ENCODE measurements at places on chromosomes 7 and 10.

DNA sequence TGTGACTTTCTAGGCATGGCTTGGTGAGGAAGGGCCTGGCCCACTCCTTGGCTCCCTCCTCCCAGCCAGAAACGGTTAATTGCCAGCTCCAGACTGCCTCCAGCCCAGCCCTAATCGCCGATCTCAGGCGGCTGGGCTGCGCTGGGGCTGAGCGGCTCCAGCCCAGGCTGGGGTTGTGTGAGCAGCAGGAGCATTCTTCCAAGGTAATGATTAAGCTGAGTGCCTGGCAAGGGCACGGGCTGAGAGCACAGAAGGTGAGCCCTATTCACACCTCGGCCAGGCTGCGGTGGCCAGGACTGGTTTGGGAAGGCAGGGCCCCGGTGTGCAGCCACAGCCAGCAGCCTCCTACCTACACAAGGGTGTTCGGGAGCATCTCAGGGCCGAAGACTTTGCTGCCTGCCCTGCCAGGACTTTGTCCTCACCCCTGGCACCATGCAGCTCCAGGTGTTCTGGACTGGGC, at the start of gene TMEM72:
TMEM72 (plus strand) TSS at position 257 of the 460 bp plus-strand sequence; CDS start at position 433, 176 bp downstream.
- DNase-seq = peak; percentile 76

DNA sequence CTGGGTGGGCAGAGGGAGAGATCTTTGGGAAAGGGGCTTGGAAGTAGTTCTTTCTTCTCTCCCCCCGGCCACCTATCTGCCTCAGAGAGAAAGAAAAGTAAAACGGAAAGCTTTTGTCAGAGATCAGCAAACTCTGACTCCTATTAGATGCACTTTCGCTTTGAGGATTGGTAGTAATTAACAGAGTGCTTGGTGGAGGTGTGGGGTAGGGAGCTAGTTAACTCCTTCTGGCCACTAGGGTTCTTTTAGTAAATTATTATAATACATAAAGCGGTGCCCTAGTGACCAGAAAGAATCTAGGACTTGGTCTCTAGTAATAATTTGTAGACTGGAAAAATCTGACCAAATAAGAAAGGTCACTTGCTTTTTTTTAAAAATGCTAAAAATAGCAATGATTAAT, 54.6 kb downstream of the CPVL start:
- no peak for DNase-seq

DNA sequence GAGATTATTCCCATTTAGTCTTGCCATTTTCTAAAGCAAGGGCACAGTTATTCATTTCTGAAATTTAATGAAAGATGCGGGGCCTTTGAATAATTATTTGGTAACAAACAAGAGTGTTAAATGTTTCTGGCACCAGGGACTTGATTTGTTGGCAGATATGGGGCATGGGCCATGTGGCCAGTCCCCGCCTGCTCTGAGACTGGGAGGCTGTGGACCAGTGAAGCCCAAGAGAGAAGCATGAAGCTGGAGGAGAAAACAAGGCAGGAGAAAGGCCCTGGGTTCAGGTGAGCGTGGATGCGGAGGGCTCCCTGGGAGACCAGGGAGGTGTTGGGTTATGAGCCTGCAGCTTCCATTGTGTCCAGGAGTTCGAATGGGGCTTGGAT, 378.5 kb downstream of the TCERG1L start:
- DNase-seq = no peak

DNA sequence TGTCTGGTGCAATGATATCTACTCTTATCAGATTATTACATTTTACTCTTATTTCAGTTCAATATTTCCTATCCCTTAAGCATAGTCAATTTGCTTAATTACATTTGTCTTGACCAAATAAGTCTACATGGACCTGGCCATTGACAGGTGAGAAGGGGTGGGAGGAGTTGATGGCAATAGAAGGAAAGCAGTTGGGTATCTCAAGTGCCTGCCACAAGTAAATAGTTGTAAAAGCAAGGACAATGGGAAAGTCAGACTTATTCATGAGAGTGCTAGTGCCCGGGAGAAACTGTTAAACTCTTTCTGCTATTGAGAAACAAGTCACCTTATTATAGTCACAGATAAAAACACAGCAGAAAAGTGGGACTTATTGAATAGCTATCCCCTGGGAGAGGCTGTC, 32.4 kb upstream of the HGF start:
- DNase-seq = no peak

- DNase-seq = no peak
Measured at GRCh38 chr7:156127166-156128134, 315.2 kb upstream of the SHH start.

DNA sequence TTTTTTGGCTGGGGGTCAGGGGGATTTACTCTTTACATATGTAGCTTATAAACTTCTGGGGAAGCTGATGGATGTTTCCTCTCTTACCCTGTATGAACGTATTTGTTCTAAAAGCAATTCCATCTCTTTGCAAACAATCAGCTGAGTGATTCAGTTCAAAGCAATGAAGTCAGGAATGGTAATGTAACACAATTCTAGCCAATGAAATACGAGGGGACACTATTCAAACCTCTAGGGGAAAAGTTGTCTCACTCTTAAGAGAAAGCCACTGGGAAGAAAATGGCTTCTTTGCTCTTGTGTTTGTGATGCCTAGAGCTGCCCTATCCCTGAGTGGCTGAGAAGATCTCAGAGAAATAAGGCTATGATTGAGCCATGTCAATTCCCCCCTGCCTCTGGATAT, 134.8 kb upstream of the SEMA3C start:
- no peak for DNase-seq

DNA sequence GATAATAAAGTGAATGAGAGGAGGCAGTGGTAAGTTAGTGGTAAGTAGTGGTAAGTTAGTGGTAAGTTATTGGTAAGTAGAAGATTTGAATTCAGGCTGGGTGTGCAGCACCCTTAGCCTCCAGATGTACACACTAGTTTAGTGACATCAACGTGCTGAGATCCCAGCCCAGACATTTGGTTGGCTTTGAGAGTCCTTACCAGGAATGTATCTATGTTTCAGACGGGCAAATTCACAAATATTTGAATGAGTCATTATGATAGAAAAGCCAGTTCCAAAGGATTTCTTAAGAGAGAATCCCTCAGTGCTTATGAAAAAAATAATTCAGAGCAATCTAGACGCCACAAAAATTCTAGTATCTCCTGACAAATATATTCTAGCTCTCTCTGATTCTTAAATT, 70.0 kb downstream of the ARL4A start:
- no peak for DNase-seq

- DNase-seq = no peak
Measured at GRCh38 chr7:123573341-123573740, 15.7 kb upstream of the NDUFA5 start.

GRCh38 chr10:69412232-69412790, 4.4 kb downstream of the TACR2 start:
- DNase-seq = no peak

GRCh38 chr7:135199439-135199838, 11.9 kb downstream of the WDR91 start:
- no peak for DNase-seq

GRCh38 chr10:126787201-126787600, 116.7 kb upstream of the C10orf90 start:
- no peak for DNase-seq

- DNase-seq = no peak
Measured at GRCh38 chr10:132847856-132848255, 61.9 kb upstream of the NKX6-2 start.

DNA sequence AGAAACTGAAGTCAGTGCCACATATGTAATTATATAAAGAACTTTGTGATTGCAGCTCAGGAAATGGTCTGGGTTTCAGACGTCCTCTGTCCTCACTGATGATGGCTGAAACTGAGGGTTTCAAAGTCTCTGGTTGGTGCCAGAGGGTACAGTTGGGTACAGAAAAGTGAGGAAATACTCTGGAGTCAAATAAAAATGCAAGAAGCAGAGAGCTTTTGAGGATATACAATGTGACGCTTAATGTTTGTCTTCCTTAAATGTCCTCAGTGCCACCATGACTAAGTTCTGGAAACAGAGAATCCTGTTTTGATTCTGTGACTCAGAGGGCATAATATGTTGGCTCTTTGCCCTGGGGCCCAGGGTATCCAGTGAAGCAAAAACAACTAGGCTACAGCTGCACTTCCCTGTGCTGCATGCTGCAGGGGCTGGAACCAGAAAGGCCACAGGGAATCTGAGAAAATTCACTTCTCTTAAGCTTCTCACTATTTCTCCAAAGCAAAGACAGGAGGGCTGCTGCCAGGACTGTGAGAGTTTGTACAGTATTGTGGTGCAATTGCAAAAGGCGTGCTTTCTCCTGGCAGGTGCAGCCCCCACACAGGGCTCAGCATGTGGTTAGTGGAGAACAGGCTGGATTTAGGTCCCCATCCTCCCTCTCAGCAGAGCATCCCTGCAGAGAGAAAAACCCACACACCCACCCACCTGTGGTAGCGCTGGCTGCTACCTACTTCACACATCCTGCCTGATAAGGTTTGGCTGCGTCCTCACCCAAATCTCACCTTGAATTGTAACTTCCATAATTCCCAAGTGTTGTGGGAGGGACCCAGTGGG, 169.5 kb upstream of the SVIL start:
- peak; percentile 59 for DNase-seq

DNA sequence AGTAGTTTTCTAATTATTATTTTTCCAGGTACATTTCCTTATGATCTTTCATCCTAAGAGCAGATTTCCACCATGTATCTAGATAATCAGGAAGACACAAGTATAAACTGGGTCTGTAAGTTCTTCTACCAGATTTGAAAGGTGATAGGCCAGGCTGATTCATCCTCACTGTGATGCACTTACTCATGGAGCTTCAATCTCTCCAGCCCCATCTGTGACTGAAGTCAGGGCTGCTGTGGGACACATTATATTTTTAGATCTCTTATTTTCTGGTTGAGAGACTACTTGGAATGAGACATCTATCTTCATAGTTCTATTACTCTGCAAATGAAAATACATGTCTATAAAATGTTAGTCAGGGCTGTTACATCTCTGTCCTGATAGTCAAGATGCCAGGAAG, 85.5 kb upstream of the SLC25A13 start:
- DNase-seq = no peak

DNA sequence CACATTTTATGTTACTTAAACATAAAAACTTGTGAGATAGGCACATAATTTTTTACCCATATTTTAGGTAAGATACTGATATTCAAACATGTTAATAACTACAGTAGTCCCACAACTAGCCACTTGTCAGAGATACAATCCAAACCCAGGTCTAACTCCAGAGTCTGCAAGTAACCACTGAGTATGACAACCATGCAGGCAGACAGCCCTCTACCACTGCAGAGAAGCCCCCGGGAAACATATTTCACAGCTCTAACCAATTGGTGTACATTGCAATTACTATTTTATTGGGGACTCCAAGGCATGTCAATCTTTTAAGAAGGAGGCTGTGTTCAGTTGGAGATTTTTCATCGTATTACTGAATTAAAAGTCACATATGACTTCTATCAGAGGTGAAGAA, 107.2 kb upstream of the FAM133B start:
- no peak for DNase-seq

DNA sequence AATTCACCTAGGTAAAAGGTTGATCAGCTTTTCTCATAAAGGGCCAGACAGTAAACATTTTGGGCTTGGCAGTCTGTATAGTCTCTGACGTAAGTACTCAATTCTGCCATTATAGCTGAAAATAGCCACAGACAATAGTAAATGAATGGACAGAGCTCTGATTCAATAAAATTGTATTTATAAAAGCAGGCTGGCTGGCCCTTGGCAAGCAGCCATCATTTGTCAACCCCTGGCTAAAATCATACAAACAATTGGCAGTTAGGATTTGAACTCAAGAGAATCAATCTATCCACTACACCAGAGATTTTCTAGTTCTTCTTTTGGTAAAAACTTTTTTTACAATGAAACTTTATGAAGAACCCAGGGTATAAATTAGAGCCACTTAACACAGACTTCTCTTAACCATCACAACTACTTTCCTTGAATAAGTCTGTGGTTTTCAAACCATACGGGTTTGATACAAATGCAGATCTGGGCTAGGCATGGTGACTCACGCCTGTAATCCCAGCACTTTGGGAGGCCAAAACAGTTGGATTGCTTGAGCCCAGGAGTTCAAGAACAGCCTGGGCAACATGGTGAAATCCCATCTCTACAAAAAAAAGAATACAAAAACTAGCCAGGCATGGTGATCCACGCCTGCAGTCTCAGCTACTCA, 124.5 kb downstream of the SLC16A9 start:
- DNase-seq = no peak

GRCh38 chr10:119834188-119834587, 38.5 kb downstream of the MCMBP start:
- DNase-seq = no peak

DNA sequence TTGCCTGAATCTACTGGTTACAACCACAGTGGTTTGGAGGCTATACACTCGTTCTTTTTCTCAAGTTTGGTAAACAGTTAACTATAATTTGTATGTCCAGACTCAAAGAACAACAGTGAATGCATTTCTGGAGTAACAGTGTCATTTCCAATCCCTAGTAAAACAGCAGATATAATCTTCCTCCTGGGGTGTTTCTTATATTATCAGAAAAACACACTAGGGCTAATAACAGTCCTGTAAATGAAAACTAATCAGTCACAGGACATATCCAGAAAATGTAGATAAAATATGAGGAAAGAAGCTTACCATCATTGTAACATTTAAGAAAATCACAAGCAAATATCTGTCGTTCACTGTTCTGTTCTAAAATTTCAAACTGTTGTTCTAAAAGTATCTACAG, 82.6 kb downstream of the LRRN3 start:
- DNase-seq = no peak

GRCh38 chr10:35640951-35641675, 983 bp downstream of the FZD8 start:
- DNase-seq = peak; percentile 89

- peak; percentile 50 for DNase-seq
Measured at GRCh38 chr10:11015446-11015934, 2.2 kb upstream of the CELF2 start.

- DNase-seq = no peak
Measured at GRCh38 chr10:131775433-131775832, 125.4 kb upstream of the PPP2R2D start.

DNA sequence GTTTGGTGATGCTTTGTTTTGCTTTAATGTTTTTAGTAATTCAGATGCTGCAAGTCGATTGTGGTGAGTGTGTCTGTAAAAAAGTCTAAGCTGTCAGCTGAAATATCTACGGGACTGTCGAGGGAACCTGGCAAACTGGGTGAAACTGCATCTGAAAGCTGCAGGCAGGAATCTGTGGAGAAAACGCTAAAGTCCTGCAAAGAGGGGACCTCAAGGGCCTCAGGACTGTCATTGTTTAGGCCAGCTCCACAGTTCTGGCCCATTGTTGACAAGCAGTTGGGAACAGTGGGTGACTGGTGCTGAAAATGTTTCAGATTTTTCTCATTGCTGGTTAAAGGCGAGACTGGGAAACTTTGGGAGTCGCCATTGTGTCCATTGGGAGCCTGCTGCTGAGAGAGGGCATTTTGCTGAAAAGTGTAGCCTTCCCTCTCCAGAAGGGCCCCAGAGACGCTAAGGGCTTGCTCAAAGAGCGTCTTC, 1.8 kb downstream of the HOXA2 start:
- DNase-seq = peak; percentile 76

- peak; percentile 64 for DNase-seq
Measured at GRCh38 chr10:128929767-128930166, 537.3 kb upstream of the MGMT start.

- no peak for DNase-seq
Measured at GRCh38 chr7:105826143-105826542, 50.3 kb downstream of the ATXN7L1 start.

Measured in eye (tissue), 1 donor.